ENCODE measurements at places on chromosomes 1 and 21. TPM values are rescaled to one million over a fixed set of nuclear protein-coding genes. Genes with fewer than 3 reads are reported as not detected.

Gene TINAGL1
- 154 TPM for total RNA-seq

Gene SLFNL1
- total RNA-seq: 2.8 TPM

Gene SMG7
- 65.9 TPM for total RNA-seq

DNA sequence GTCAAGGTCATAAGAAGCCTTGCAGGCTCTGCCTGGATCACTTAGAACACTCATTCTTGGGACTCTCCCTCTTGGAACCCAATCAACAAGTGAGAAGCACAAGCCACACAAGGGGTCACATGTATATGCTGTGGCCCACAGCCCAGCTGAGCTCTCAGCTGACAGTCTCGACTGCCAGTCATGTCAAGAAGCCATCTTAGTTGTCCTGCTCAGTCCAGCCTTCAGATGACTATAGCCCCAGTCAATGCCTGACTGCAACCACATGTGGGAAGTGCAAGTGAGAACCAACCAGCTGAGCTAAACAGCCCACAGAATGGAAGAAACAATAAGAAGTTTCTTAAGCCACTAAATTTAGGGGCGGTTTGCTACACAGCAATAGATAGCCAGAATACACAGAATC lies 356.0 kb downstream of the KCNH1 start:
- no peaks in the 10 kb centered on the region for H3K36me3 ChIP-seq
- no peak for DNase-seq
- H3K4me3 ChIP-seq: no peak overlapping the region
- H3K4me1 ChIP-seq: no peaks in the 10 kb centered on the region

GRCh38 chr1:154999571-155000410 lies 2.8 kb upstream of the ZBTB7B start:
- peak overlapping the region; percentile 90 for H3K27ac ChIP-seq
- peak; percentile 75 for DNase-seq
- peaks cover 26% of the 10 kb centered on the region for H3K4me1 ChIP-seq
- peak overlapping the region; percentile 88 for H3K4me3 ChIP-seq

GRCh38 chr1:68908316-68908715 lies 411.4 kb upstream of the DEPDC1 start:
- H3K27ac ChIP-seq: no peak overlapping the region
- H3K27me3 ChIP-seq: no peaks in the 10 kb centered on the region
- H3K4me1 ChIP-seq: no peaks in the 10 kb centered on the region
- no peak overlapping the region for H3K4me3 ChIP-seq
- DNase-seq: no peak
- H3K36me3 ChIP-seq: no peaks in the 10 kb centered on the region

GRCh38 chr1:115977499-115978258 lies 1.4 kb downstream of the SLC22A15 start:
- H3K27ac ChIP-seq: peak overlapping the region; percentile 88
- peak overlapping the region; percentile 62 for H3K4me3 ChIP-seq
- H3K36me3 ChIP-seq: no peaks in the 10 kb centered on the region
- peak; percentile 70 for DNase-seq
- H3K27me3 ChIP-seq: no peaks in the 10 kb centered on the region

DNA sequence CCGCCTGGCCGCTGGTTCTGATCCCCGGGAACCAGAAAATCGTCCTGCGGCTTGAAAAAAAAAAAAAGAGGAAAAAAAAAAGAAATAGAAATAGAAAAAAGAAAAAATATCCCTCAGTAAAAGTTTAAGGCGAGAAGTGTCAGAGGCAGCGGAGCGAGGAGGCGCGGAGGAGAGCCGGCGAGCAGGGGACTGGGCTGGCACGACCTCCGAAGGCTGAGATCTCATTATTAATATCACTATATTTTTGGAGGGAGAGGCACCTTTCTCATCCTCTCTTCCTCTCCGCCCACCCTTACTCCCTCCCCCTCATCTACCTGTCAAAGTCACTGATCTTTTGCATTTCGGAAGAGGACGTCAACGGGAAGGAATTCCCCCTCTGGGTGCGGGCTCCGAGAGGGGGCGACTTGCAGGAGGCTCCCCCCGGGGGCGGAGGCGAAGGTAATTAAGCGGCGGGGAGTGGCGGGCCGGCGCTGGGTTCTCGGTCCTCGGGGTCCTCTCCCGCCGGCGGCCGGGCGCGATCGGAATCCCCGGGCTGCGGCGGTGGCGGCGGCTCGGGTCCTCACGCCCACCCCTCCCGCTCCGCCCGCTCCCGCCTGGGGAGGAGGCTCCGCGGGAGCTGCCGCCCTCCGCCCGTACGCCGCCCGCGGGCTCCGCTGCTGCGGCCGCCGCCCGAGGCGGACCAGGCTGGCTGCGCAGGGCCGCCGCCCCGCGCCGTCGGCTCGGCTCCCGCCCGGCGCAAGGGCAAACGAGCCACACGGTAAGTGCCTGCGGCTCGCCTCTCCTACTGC lies at the start of gene NTNG1:
Gene NTNG1, plus strand, starts transcription at position 337 of the 788 bp plus-strand sequence.
- peak within 1 kb of the TSS; percentile 32 for H3K27ac ChIP-seq
- H3K4me3 ChIP-seq: peak within 1 kb of the TSS; percentile 61
- peak; percentile 64 for DNase-seq
- peaks cover 29% of the 10 kb centered on the region for H3K27me3 ChIP-seq
- H3K4me1 ChIP-seq: peaks cover 9% of the 10 kb centered on the region
- no peaks in the 10 kb centered on the region for H3K36me3 ChIP-seq

DNA sequence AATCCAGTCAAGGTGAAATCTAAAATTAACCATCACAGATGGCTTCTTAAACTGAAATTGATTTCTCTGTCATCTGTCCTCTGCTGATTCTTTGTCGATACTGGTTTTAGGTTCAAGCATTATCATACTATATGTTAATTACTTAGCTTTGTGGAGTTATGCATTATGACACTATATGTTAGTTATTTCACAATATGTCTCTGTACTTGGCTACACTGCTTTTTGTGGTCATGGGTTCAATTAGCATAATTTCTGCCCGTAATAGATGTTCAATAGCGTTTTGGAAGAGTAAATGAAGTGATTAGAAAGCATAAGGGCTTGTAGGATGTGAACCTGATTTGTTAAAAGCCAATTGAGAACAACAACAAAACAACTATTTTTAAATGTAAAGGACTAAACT lies 28.2 kb downstream of the IFI44 start:
- no peaks in the 10 kb centered on the region for H3K36me3 ChIP-seq
- H3K27me3 ChIP-seq: no peaks in the 10 kb centered on the region
- H3K4me1 ChIP-seq: no peaks in the 10 kb centered on the region
- no peak overlapping the region for H3K27ac ChIP-seq

DNA sequence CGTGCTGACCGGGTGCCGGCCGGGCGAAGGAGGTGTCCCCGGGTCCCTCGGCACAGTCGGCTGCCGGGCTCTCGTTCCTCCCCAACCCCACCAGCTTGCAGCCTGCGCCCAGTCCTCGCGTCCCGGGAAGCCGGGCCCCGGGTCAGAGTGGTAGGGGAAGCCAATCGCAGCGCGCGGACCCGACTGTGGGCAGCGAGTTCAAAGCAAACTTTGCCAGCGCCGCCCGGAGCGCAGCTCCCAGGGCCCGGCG lies 328 bp downstream of the MYCL start:
- no peak for DNase-seq
- no peaks in the 10 kb centered on the region for H3K27me3 ChIP-seq
- H3K36me3 ChIP-seq: no peaks in the 10 kb centered on the region
- peaks cover 9% of the 10 kb centered on the region for H3K4me1 ChIP-seq

GRCh38 chr1:16315437-16315836 lies 36.8 kb downstream of the FBXO42 start:
- H3K4me1 ChIP-seq: peaks cover 14% of the 10 kb centered on the region
- no peak overlapping the region for H3K27ac ChIP-seq
- no peak overlapping the region for H3K4me3 ChIP-seq

GRCh38 chr1:152048416-152049009 lies 11.7 kb upstream of the S100A11 start:
- H3K4me1 ChIP-seq: peaks cover 21% of the 10 kb centered on the region
- no peaks in the 10 kb centered on the region for H3K36me3 ChIP-seq
- peak overlapping the region; percentile 94 for H3K27ac ChIP-seq
- peak overlapping the region; percentile 31 for H3K4me3 ChIP-seq

DNA sequence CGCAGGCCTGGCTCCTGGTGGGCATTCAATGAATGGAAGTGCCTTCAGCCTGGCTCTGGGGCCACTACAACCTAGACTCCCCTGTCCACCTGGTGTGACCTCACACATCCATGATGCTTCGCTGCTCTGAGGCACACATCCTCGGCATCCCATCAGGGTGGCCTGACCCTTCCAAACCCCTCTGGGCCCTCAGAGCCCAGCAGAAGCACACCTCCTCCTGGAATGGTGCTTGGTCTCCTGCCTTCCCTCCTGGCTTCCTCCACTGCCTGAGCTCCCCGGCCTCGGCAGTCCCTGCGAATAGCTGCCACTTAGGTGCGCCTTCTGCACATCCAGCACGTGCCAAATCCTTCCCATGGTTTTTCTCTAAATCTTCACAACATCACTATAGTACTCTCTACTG lies 133.8 kb downstream of the GLIS1 start:
- H3K4me3 ChIP-seq: no peak overlapping the region
- no peak overlapping the region for H3K27ac ChIP-seq
- DNase-seq: peak; percentile 38
- no peaks in the 10 kb centered on the region for H3K36me3 ChIP-seq
- no peaks in the 10 kb centered on the region for H3K27me3 ChIP-seq

- H3K36me3 ChIP-seq: no peaks in the 10 kb centered on the region
- peak; percentile 68 for DNase-seq
- H3K27me3 ChIP-seq: peaks cover 52% of the 10 kb centered on the region
- peaks cover 13% of the 10 kb centered on the region for H3K4me1 ChIP-seq
- H3K4me3 ChIP-seq: peak within 1 kb of the TSS; percentile 43
Measured at GRCh38 chr1:77281491-77282186, at the start of gene AK5. Gene AK5 (plus strand): TSS chr1:77282019. CDS start chr1:77282314, 295 bp downstream.

- no peak overlapping the region for H3K4me3 ChIP-seq
- no peaks in the 10 kb centered on the region for H3K36me3 ChIP-seq
- no peaks in the 10 kb centered on the region for H3K27me3 ChIP-seq
- H3K27ac ChIP-seq: no peak overlapping the region
- no peak for DNase-seq
- peaks cover 8% of the 10 kb centered on the region for H3K4me1 ChIP-seq
Measured at GRCh38 chr1:176188604-176189003, 18.5 kb downstream of the COP1 start.

GRCh38 chr1:47407481-47407880 lies 8.6 kb upstream of the FOXE3 start:
- H3K4me3 ChIP-seq: no peak overlapping the region
- no peaks in the 10 kb centered on the region for H3K4me1 ChIP-seq
- no peak overlapping the region for H3K27ac ChIP-seq
- H3K27me3 ChIP-seq: no peaks in the 10 kb centered on the region

DNA sequence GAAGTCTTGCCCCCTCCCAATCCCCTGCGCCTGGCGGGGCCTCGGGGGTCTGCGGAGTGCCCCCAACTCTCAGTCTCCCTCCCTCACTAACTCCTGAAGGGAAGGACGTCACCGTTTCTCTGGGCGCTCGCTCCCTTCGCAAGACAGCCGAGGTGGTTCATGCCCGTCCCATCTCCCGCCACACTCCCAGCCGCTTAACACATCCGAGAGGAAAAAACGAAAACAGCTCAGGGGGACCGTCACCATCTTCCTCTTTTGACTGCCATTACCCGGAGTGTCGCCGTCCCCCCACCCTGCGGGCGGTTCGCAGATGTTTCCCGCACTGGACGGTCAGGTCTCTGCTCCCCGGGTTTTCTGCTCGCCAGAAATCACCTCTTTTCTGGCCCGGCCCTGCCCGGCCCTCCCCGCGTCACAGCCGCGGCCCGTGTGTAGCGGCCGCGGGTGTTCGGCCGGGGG lies 532 bp downstream of the ERO1B start:
- H3K36me3 ChIP-seq: no peaks in the 10 kb centered on the region
- no peaks in the 10 kb centered on the region for H3K27me3 ChIP-seq
- peak overlapping the region; percentile 76 for H3K27ac ChIP-seq
- H3K4me3 ChIP-seq: peak overlapping the region; percentile 88

DNA sequence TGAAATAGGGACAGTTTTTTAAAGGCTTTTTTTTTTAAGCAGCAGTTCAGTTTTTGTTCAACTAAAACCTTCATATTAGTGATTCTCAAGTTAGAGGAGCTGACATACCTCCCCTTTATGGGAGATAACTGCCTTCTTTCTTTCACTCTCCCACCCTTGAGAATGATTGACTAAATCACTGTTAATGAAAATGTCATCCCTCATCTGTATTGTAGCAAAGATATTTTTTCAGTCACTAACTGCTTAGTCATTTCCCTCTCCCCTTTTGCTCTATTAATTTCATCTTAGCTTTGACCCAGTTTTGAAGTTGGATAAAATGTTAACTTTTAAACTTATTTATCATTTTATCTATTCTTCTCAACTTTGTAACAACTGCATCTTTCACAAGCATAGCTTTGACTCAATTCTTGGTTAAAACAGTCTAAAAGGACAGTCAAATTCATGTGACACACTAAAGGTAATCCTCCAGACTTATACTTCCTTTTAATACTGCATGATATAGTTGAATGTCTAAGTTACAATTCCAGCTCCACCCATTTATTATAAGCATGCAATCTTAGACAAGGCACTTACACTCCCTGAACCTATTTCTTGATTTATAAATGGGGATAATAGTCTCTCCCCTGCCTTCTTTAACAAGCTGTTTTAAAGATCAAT lies 17.1 kb downstream of the CAPZA1 start:
- peaks cover 7% of the 10 kb centered on the region for H3K36me3 ChIP-seq
- H3K27ac ChIP-seq: no peak overlapping the region

- no peaks in the 10 kb centered on the region for H3K36me3 ChIP-seq
- DNase-seq: no peak
- peaks cover 8% of the 10 kb centered on the region for H3K27me3 ChIP-seq
- no peak overlapping the region for H3K4me3 ChIP-seq
Measured at GRCh38 chr21:45954261-45954660, 27.3 kb upstream of the COL6A1 start.

- H3K27me3 ChIP-seq: no peaks in the 10 kb centered on the region
- no peaks in the 10 kb centered on the region for H3K36me3 ChIP-seq
- no peak overlapping the region for H3K27ac ChIP-seq
- DNase-seq: no peak
- H3K4me3 ChIP-seq: no peak overlapping the region
Measured at GRCh38 chr1:176701151-176701866, 238.3 kb downstream of the PAPPA2 start.
